ENCODE measurements at places on chromosomes 7 and 10. TPM values are rescaled to one million over a fixed set of nuclear protein-coding genes. Genes with fewer than 3 reads are reported as not detected.

GRCh38 chr10:110457851-110458250 is 39.9 kb upstream of the DUSP5 start:
- no peaks in the 10 kb centered on the region for H3K36me3 ChIP-seq
- H3K4me1 ChIP-seq, result peaks cover 18% of the 10 kb centered on the region
- no peak for DNase-seq
- H3K4me3 ChIP-seq, result no peak overlapping the region
- H3K27ac ChIP-seq, result no peak overlapping the region

VIPR2 gene
- total RNA-seq, result 25.4 TPM

GRCh38 chr7:156554488-156554887 is 86.1 kb upstream of the RNF32 start:
- H3K27me3 ChIP-seq, result no peaks in the 10 kb centered on the region
- H3K4me3 ChIP-seq, result no peak overlapping the region
- H3K4me1 ChIP-seq, result no peaks in the 10 kb centered on the region
- H3K27ac ChIP-seq, result no peak overlapping the region
- H3K36me3 ChIP-seq, result no peaks in the 10 kb centered on the region

DNA sequence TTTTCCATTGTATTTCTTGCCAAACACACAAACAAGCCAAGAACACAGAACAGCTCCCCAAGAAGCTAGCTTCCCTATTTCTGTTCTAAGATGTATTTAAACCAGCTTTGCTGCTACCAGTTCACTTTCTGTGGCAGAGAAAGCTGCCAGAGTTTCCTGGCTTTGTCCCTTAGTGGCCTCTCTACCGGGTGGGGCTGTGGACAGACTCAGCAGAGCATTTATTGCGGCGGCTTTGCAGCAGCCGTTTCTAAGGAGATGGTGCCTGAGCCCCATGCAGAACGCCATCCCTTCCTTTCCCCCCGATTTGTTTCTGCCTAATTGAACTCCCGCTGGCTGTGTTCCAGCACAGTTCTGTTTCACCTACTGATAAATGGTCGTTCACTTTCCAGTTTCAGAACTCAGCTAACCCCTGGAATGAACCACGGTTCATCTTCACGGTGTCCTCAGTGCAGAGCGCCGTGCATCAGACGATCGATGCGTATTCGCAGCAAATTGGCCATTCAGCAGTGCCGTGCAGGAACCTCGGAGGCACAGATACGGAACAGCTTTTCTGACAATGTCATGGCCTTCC is 33.8 kb upstream of the SFMBT2 start:
- no peak overlapping the region for H3K4me3 ChIP-seq
- no peak for DNase-seq
- H3K36me3 ChIP-seq, result no peaks in the 10 kb centered on the region
- H3K27me3 ChIP-seq, result no peaks in the 10 kb centered on the region
- H3K4me1 ChIP-seq, result no peaks in the 10 kb centered on the region
- H3K27ac ChIP-seq, result no peak overlapping the region

DNA sequence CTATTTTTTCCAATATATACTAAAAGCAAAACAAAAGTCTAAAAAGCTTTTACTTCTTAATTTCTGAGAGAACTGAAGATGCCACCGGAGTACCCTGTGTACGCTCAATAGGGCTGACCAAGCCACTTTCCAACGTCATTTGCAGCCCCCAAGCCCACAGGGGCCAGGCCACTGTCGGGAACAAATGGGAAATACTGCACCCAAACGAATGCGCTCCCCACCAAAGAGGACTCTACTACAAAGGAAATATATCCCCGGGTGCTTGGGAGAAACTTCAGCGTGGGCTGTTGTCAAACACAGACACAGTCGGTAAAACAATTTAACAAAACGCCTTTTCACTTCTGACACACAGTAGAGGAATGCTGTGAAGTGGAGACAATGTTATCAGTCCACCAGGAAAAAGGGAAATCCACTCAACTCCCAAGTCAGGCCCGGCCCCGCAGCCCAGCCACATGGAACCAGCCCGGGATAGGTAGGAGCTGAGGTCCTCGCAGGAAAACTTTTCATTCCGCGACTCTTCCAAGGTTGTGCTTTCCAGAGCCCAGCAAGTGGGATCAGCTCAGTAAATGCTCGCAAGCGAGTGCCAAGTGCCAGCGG is 1.4 kb downstream of the PARD3 start:
- H3K27me3 ChIP-seq, result no peaks in the 10 kb centered on the region
- peak; percentile 64 for DNase-seq

DNA sequence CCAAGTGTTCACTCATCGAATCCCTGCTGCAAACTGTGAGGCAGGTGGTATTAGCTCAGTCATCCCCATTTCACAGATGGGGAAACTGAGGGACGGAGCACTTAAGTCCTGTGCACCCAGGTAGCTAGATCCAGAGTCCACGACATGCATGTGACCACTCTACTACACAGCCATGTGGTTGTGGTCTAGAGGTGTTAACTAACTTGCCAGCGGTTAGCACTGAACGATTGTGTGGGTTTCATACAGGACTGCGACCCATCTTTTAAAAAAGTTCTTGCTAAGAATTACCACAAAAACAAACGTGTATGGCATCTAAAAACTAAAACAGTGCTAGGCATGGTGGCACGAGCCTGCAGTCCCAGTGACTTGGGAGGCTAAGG is 16.1 kb upstream of the ABCC2 start:
- DNase-seq, result no peak
- H3K27ac ChIP-seq, result no peak overlapping the region
- H3K4me3 ChIP-seq, result no peak overlapping the region
- H3K36me3 ChIP-seq, result no peaks in the 10 kb centered on the region
- no peaks in the 10 kb centered on the region for H3K4me1 ChIP-seq

CLRN3 gene
- not detected for total RNA-seq

PRSS37 gene
- total RNA-seq, result not detected

GRCh38 chr10:3655528-3655927 is 129.5 kb downstream of the KLF6 start:
- no peaks in the 10 kb centered on the region for H3K4me1 ChIP-seq
- no peaks in the 10 kb centered on the region for H3K36me3 ChIP-seq

- H3K27ac ChIP-seq, result no peak overlapping the region
- peak overlapping the region; percentile 18 for H3K4me3 ChIP-seq
- no peak for DNase-seq
These were observed 904 bp downstream of the LBX1 start for GRCh38 chr10:101228153-101228965.

- H3K4me3 ChIP-seq, result no peak overlapping the region
- no peaks in the 10 kb centered on the region for H3K36me3 ChIP-seq
- no peaks in the 10 kb centered on the region for H3K27me3 ChIP-seq
- H3K4me1 ChIP-seq, result no peaks in the 10 kb centered on the region
These were observed 18.8 kb downstream of the FOXI2 start for GRCh38 chr10:127755753-127756152.

EVX1 gene
- not detected for total RNA-seq

FGFR2 gene
- total RNA-seq, result 170 TPM

DNA sequence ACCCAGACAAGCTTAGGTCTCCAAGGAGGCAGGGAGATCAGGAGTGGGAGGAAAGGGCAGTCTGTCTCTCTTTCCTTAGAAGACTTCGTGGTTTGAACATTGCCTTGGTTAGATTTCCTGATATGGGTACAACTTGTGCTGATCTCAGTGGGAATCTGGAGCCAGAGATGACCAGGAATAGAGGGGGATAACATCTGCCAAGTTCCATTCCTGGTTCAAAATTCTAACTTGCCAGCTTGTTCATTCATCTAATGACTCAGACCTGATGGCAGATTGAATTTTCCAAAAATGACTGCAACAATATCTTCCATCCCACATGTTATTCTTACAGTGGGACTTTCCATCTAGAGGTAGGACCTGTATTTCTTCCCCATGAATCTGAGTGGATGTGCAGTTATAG is 394.3 kb upstream of the PODXL start:
- H3K4me3 ChIP-seq, result no peak overlapping the region
- DNase-seq, result no peak
- H3K36me3 ChIP-seq, result no peaks in the 10 kb centered on the region

- H3K4me3 ChIP-seq, result no peak overlapping the region
- peaks cover 40% of the 10 kb centered on the region for H3K4me1 ChIP-seq
- H3K27ac ChIP-seq, result no peak overlapping the region
- no peaks in the 10 kb centered on the region for H3K36me3 ChIP-seq
- no peak for DNase-seq
These were observed 5.9 kb upstream of the HMX2 start for GRCh38 chr10:123141791-123142700.

- H3K27me3 ChIP-seq, result peaks cover 98% of the 10 kb centered on the region
- H3K27ac ChIP-seq, result no peak overlapping the region
- no peaks in the 10 kb centered on the region for H3K36me3 ChIP-seq
- no peak for DNase-seq
- H3K4me3 ChIP-seq, result peak overlapping the region; percentile 45
These were observed 10.8 kb upstream of the MNX1 start for GRCh38 chr7:157021071-157021870.
